Hematopoietic multipotent progenitor cell treated with erythropoietin and hydrocortisone succinate and interleukin-3 and kit ligand, for 8 days (in vitro differentiated cells): ENCODE measurements at places on chromosomes 7 and 10.
A peak's percentile ranks its signal among the peaks of the same experiment; 100 is the strongest.

DNA sequence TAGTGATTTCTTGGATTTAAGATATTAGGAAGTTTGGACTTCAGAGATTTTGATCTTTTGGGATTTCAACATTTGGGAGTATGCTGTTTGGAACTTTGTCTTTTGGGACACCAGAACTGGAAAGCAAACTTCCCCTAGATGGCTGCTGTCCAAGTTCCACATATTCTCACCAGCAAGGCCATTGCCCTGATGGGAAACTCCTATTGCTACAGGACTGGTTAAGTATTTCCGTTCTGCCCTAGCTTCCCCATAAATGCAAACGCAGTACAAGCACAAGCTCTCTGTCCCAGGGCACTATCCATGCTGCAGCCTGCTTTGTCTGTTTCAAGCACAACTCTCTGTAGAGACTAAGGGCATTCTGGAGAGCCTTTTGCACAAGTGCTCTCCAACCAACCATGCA, 79.3 kb upstream of the SLC25A13 start:
- DNase-seq, result no peak

GRCh38 chr10:31134311-31134952, 102.8 kb upstream of the ZNF438 start:
- DNase-seq, result no peak

- no peak for DNase-seq
Observed at GRCh38 chr7:50196719-50197118, 103.7 kb upstream of the ZPBP start.

DNA sequence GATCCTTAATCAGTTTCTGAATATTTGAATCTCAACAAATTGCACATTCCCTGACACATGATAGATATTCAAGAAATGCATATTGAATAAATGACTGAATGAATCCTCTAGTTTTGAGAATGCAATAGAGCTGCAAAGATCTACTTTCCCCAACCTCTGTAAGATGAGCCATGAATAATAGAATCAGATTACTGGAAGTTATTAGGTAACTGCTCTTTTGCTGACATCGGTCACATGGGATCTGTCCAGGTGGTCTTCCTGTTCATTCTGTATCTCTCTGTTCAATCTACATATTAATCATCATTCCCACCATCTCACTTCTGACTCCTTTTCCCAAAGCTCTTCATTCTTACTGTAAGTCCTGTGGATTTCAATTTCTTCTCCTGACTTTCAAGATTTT, 638.7 kb downstream of the SORCS1 start:
- DNase-seq, result no peak

GRCh38 chr7:118110178-118110925, 73.6 kb upstream of the LSM8 start:
- no peak for DNase-seq

DNA sequence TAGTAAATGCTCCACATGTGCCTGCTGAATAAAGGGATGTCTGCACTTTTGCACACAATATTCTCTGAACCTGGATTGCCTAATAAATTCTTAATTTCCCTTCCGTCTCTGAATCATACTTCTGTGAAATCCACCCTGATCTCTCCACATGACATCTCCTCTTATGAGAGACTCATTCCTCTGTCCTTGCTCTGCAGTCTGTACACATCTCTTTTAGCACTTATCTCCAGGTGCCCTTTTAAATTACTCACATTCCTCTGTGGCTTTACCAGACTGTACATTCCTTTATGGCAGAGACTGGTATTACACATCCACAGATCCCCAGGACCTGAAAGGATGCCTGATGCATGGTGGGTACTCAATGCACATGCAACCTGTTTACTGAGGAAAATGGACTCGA, 527.6 kb downstream of the PHTF2 start:
- no peak for DNase-seq

- DNase-seq, result no peak
Observed at GRCh38 chr10:48882881-48883280, 56.8 kb downstream of the LRRC18 start.

- peak; percentile 57 for DNase-seq
Observed at GRCh38 chr10:86693721-86694369, 25.5 kb downstream of the LDB3 start.

DNA sequence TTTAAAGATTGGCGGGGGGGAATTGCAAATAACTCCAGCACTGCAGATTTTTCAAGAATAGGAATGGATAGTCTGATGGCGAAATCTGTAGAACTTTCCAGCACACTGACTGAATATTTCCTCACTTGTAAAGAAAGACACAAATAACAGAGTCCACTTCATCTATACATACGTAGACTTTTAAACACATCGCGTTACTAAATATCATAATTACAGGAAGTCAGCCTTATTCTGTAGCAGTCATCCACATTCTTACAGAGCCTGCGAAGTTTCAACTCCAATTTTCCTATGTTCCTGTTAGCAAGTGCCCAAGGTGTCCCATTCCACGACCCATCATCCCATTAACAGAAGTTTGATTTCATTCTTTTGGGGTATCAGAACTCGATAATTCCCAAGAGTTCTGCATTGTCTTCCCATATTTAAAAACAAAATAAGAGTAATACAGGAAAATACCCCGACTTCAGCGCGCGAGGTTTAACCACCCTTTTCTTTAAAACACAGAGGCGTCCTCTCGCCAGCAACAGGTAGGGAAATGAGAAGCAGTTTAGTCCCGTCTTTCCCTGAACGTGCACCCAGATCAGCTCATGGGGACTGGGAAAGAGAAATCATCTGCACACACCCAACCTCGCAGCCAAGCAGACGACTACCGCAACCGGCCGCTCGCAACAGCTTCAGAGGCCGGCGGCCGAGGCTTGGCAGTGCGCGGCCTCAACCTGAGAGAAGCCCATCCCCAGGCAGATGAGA, 880 bp downstream of the HERC4 start:
- peak; percentile 46 for DNase-seq
